ENCODE measurements at places on chromosomes 3 and 15.

DNA sequence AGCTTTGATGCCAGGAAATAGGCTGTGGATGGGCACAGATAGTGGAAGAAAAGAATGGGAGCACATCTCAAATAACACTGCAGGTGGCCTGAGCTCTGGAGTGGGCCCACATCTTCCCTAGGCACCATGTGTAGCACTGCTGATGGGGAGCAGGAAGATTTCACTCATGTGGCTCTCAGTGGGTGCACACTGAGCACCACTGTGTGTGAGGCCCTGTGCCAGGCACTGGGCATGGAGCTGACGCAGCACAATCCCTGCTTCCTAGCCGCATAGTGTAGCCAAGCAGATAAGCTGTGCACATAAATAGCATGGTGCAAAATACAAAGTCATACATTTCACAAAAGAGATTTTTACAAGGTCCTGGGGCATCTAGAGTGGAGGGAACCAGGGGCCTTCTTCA is 101.6 kb downstream of the MOBP start:
- DNase-seq = no peak

DNA sequence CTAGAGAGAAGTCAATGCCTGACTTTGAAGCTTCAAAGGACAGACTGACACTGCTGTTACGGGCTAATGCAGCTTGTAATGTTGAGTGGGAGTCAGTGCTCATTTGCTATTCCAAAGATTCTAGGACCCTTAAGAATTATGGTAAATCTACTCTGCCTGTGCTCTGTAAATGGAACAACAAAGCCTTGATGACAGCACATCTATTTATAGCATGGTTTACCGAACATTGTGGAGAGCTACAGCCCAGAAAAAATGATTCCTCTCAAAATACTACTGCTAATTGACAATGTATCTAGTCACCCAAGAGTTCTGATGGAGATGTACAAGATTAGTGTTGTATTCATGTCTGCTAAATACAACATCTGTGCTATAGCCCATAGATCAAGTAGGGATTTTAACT is 262.3 kb downstream of the EPHA6 start:
- no peak for DNase-seq

GRCh38 chr3:95162794-95163193 is 1099.9 kb downstream of the NSUN3 start:
- DNase-seq = no peak

DNA sequence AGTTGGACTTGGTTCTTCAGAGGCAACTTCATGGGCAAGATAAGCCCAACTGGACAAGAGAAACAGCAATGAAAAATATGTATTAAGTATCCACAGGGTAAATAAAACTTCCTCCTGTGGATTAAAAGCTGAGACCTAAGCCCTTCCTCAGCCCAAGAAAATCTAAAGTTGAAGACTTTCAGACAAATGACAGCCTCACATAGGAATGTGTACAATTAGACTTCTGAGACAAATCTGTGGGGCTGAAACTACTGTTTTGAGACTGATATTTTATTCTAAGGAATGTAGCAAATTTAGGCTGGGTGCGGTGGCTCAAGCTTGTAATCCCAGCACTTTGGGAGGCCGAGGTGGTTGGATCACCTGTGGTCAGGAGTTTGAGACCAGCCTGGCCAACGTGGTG is 74.2 kb upstream of the IL12A start:
- DNase-seq = no peak

GRCh38 chr3:189363590-189364255 is 192.0 kb downstream of the TPRG1 start:
- DNase-seq = no peak

- no peak for DNase-seq
These were observed 17.9 kb downstream of the SLC6A11 start for GRCh38 chr3:10833855-10834414.

DNA sequence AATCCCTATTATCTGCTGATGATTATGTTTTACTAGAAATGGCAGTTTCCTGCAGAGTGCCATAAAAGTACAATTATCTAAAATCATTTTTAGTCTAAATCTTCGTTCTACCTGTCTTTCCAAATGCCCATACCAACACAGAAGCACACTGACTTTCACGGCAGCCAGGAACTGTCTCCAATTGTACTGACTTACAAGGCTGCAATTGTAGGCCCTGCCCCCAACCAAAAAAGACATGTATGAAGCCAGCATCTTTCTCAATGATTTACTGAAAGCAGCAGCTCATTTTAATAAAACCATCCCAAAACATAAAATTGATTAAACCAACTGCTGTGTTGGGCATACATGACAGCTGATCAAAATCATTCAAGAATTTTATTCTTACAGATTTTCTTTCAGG is 119.0 kb downstream of the TBC1D5 start:
- DNase-seq = no peak

DNA sequence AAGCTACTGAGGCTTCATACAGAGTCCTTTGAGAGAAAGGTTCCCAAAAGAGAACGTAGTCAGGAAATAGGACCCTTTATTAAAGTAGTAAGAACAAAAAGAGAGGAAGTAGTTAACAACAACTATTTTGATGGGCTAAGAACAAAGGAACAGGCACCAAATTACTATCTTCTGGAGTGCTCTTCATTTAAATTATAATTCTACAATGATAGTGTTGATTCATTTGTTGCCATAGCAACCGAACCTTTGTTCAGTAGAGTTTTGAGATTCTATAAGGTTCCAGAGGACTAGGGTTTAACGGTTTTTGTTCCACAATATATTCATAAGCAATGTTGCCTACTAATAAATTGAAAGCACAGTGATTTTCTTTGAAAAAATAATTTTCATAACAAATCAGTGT is 78.8 kb downstream of the CMSS1 start:
- DNase-seq = no peak

DNA sequence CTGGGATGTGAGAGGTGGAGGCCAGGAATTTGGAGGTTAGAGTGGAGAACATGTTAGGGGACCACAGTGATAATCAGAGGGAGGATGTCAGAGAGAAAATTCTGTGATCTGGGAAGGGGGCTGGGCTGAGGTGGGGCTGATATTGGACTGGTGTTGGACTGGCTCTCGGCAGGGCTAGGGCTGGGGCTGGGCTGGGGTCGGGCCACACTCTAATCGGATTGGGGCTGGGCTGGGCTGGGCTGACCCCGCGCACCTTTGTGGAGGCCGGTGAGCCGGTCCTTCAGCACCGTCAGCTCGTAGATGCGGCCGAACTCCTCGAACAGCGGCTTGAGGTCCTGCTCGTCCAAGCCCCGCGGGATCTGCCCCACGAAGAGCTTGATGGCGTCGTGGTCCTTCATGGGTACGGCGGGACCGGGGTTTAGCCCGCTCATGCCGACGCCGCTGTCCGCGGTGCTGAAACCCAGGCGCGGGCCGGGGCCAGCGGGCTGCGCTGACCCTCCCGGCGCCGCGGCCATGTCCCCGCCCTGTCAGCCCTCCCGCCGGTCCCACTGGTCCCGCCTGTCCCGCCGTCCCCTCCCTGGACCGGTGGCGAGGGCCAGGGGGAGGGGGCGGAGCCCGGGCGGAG is 485 bp downstream of the CELF6 start:
- no peak for DNase-seq

- no peak for DNase-seq
These were observed 201.2 kb downstream of the FMN1 start for GRCh38 chr15:32993285-32993684.

- no peak for DNase-seq
These were observed 18.5 kb downstream of the KBTBD8 start for GRCh38 chr3:67016522-67017080.

DNA sequence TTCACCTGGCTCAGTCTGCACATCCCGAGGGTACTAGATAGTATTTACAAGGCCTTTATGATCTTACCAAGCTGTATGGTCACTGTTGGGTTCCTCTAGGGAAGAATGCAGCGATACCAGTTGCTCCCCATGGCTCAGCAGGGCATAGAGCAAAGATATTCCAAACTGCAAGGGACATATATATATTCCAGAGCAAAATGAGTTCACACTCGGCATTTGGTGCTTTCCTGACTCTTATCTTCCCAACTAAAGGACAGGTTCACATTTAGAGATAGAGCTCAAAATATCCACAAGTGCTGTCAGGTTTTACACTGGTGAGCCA is 3.5 kb upstream of the SPG11 start:
- DNase-seq = no peak

GRCh38 chr15:34014556-34014955 is 24.4 kb downstream of the AVEN start:
- no peak for DNase-seq

GRCh38 chr3:105755121-105755886 is 113.5 kb downstream of the CBLB start:
- no peak for DNase-seq

- no peak for DNase-seq
These were observed 82.0 kb downstream of the VPS13C start for GRCh38 chr15:61978225-61978624.

DNA sequence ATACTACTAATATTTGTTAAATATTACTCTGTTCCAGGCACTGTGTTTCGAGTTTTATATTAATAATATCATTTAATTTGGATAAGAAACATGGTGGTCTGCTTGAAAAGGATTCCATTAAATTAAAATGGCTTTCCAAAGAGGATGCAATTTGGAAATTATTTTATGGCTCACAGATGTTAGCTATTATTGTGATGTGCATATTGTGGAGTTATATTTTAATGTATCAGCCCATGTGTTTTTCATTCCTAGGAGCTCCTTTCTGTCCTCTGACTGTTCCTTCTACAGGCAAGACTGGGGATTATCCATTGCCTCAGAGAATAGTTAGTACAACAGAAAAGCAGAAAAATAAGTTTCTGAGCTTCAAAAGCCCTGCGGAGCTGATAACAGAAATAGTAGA is 376.7 kb upstream of the PDZRN3 start:
- DNase-seq = no peak

GRCh38 chr3:155418407-155418806 is 124.9 kb upstream of the STRIT1 start:
- DNase-seq = no peak

- no peak for DNase-seq
These were observed 147.7 kb upstream of the ICE2 start for GRCh38 chr15:60626669-60627068.

DNA sequence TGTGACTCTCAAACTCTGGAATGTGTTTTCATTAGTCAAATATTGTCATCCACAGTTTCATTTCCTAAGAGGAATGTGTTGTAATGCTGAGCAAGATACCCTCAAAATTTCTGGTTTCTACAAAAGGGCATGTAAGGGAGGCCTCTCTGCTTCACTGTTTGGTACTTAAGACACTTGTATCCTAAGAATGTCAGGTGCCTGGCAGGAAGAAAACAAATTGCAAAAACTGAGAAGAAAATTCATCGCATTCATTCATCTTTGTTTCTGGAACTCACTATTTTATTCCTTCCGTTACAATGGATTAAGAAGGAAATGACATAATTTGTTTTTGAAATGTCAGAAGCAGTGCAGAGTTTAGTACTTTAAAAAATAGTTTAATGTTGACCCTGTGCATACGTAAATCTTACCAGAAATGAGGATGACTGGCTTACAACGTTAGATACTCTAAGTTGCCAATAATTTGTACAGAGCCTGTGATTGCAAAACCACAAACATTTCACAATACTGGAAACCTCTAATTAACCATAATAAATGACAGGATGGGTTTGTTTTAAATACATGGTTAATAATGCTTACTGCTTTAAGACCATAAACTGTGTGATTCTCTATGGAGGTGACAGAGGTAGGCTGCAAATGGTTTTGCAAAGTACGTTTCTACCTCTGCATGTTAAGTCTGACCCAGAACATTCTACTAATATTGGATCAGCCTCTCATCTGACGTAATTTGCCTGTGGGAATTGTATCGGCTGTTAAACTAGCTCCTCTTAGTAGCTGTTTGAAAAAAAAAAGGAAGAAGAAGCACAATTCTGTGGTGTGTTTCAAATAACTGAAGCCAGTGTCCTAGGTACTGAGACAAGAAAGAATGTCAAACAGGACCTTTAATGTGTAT is 477.8 kb downstream of the RBMS3 start:
- DNase-seq = peak; percentile 51

- DNase-seq = no peak
These were observed 12.7 kb downstream of the HMCES start for GRCh38 chr3:129291236-129291886.

DNA sequence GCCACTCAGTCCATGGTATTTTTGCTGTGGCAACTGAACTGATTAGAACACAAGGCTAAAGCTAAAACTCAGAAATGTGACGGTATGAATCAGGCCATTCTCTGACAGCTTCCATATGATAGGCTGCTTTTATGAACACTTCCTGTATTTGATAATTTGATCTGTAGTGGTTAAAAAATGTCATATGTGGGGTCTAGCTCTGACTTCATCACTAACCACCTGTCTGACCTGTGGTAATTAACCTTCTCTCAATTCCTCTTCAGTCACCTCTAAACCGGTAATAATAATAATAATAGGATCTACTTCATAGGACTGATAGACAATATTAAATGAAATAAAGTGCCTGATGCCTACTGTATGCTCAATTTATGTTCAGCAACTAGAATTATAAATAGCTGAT is 223.2 kb downstream of the MBNL1 start:
- no peak for DNase-seq

DNA sequence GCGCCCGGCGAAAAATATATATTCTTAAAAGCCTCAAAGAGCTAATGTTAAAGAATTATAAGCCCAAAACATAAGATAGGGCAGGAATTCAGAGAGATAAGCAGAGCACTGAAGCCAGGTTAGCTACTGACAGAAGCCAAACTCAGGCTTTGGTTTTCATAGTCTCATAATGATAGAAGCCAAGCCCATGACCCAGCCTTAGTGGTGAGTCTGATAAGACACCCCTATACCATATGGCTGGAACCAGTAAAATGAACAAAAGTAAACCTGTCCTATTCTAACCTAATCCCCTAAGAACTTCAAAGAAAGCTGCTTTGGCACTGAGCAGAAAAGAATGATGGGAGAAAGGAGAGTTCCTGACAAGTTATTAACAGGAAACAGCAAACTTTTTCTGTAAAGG is 25.9 kb downstream of the MYO9A start:
- no peak for DNase-seq

- DNase-seq = no peak
These were observed 18.4 kb downstream of the SRGAP3 start for GRCh38 chr3:9231006-9231405.

- DNase-seq = no peak
These were observed 166.2 kb upstream of the TBC1D5 start for GRCh38 chr3:17908399-17909191.

- no peak for DNase-seq
These were observed 155.4 kb upstream of the GOLGA6L4 start for GRCh38 chr15:84079885-84080777.

DNA sequence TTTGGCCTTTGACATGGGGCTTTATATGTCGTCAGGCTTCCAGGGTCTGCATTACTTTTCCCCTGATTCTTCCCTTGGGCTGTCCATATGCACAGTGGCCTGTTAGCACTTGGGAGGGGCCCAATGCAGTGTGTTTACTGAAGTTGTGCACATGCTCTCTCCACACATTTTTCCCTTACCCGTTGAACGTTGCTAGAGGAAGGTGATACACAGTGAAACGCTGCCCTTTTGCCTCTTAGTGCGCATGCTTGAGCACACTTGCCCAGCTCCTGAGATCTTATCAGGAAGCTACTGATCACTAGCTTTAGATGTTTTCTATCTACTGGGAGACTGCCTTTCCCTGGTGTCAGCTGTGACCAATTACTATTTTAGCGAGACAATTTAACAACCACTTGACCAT is 1198.0 kb downstream of the ROBO1 start:
- no peak for DNase-seq

Data from AG04449 (cell line).